ENCODE measurements at places on chromosomes 5 and 9.

DNA sequence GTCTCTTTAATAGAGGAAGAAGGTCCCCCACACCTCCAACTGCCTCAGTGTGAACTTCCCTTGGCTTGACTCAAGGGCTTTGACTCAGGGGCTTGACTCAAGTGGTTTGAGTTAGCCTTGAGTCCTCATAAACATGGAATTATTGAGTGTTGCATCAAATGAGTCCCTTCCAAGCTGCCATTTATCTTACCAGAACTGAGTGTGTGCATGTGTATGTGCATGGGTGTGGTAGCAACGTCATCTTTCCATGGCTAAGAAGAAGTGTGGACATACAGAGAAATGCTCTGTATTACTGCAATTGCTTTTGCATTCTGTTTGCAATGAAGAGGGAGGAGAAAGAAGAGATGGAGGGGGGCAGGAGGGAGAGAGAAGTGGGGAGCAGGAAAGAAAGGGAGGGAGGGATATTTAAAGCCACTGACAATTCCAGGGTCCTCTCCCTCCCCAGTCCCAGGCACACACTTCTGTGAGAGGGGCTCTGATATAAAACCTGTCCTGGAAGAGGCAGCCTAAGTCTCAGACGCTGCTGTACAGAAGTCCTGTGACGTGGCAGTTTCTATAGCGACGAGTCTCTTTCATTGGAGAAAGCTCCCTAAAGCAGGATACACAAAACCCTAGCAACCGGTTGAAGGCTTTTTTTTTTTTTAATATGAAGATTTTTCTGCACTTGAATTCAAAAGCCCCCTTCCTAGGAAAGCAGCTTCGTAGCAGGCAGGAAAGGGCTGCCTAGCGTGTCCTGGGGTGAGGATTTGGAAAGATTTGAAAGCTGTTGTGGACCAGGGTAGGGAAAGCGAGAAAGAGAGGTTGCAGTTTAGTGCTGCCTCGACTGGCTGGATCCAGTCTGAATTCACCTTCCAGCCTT lies 93.3 kb upstream of the MAP1B start:
- DNase-seq = no peak

DNA sequence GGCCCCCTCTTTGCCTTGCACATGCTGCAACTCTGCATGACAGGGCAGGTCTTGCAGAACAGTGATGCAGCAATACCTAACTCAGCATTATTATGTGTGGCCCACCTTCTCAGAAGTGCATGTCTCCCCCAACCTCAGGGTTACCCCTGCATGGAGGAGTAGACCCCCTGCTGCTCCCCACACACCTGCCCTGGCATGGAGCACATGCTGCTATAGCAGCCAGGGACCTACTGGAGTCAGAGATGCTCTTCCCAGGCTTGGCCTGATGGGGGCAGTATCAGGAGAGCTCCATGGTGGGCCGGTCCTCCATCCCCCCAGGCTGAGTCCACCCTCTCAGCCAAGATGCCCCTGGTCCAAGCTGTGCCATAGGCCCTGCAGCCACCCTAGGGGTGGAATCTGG lies 13.2 kb upstream of the BOD1 start:
- DNase-seq = no peak

DNA sequence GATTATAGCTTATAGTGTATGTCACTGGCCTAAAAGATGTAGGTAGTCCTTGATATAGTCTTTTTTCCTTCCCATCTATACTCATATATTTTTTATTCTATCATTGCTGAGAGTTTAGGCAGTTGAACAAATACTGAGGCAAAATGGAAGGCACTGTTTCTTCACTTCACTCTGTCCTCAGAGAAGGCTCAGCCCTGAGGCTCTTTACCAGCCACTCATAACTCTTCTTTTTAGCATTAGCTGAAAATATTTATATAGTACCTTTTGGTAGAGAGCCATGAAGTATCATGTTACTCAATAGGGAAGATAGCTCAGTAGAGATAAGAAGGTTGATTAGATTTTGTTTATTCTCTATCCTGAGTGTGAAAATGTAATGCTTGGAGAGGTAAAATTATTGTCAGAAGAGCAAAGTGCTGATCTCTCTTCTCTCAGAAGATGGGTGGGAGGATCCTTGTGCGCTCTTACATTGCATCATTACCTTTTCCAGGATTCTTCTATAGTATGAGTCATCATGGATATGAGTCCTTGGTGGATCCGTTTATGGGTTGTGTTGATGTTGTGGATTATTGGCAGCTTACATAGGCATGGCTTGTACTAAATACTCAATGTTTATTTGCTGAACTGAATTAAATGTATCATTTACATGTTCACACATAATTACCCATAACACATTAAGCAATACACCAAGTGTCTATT lies 88.1 kb downstream of the ANXA1 start:
- DNase-seq = no peak

DNA sequence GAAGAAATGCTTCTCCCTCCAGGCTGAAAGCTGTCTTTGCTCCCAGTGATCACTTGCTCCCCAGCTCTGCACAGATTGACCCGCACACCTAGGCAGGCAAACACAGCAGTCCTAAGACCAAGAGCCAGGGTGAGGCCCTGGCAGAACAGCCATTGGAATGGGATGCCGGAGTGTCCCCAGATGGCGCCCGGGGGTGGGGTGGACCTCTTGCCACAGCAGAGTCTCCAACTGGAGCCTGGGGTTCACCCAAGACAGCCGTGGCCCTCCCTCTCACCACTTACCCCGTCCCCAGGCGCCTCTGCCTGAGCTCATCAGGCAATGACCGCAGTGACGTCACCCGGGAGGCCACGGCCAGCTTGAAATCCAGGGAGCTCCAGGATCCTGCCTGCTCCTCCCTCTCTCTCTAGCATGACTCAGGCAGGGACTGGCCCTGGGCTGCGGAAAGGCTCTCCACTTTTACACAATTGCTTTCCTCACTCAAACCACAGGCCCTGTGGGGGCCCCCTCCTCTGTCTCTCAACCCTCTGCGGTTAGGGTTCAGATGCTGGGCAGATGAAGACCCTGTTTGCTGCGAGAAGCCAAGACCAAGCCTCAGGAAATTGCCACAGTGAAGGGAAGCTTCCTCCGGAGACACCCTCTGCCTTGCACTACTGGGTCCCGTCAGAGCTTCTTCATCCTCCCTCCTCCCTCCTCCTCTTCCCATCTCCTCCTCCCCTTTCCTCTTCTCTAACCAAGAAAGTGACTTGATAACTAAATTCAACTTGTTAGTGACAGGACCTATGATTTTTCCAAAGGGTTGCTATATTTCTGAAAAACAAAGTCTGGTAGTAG lies 24.3 kb upstream of the PTGES start:
- no peak for DNase-seq

GRCh38 chr5:155871623-155872022 lies 455.3 kb upstream of the SGCD start:
- no peak for DNase-seq

DNA sequence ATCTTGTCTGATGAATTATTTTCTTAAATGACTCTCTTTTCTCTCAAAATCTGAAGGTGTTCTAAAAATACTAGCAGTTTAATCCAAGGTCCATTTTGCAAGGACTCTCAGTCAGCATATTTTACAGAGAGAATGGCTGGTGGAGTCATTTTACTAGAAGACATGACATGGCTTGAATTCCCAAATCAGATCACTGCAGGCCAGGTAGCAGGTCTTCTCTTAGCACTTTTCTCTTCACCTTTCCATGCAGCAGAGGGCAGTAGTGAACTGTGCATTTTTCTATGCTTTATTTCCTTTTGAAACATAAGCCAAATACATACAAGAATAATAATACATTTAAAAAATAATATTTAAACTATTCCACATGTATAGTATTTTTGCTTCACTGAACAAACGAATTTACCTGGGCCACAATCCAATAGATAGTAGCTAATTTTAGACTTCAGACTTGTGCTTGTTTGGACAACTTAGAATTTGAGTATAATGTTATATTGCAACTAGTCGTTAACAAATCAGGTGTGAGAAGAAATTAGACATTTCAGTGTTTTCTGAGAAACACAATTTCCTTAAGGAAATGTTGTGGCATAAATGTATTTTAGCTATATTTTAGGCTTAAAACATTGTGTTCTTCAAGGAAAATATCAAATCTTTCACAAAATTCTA lies 289.4 kb upstream of the DAB2 start:
- peak; percentile 34 for DNase-seq

GRCh38 chr5:17123010-17123409 lies 94.4 kb upstream of the BASP1 start:
- DNase-seq = no peak

DNA sequence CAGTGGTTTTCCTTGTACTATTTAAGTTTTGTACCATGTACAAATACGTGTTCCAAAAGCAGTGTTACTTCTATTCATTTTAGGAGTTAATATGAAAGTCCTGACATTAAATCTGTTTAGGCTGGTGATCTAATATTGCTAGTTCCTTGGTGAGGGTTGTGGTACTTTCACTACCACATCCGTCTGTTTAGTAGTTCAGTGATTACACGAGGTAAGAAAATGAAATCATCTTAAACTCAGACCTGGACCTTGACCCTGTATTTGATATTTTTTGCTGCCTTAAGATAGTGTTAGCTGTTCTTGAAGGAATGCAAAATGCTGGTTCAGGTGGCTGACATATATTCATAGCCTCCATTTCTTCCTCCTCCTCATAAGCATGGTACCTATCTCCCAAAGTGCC lies 50.3 kb downstream of the MTAP start:
- no peak for DNase-seq

- no peak for DNase-seq
Measured at GRCh38 chr5:125536095-125536494, 789.7 kb upstream of the ZNF608 start.

DNA sequence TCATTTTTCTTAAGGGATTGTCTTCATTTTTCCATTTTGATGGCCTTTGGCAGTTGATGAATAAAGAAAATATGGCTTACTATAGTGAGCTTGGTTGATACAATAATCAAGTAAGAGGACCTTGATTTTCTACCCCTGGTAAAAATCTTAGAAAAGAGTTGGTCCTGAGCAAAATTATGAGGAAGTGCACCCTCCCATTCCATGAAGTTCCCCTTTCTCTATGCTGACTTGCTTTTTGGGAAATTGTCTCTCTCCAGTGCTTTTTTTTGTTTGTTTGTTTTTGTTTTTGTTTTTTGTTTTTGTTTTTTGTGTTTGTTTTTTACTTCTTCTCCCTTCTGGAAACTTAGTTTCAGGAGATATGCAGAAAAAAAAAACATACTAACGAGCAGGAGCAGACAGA lies 449.2 kb upstream of the ACTBL2 start:
- DNase-seq = no peak

DNA sequence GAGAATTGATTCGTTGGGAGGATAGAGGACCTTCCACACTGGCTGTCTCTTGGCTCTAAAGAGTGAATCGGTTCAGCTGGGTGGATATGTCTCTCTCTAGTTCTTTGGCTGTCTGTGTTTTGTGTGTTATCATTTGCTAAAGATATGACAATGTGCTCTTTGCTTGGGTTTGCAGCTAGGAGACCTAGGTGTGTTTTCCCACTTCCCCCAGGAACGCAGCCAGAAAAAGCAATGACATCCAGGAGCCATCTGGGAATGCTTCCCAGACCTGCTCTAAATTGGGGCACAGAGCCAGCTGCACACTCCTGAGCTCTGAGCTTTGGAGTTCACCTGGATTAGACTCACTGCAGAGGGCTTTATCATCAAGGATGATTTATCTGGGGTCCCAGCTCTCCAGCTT lies 12.8 kb upstream of the PDZD2 start:
- no peak for DNase-seq

DNA sequence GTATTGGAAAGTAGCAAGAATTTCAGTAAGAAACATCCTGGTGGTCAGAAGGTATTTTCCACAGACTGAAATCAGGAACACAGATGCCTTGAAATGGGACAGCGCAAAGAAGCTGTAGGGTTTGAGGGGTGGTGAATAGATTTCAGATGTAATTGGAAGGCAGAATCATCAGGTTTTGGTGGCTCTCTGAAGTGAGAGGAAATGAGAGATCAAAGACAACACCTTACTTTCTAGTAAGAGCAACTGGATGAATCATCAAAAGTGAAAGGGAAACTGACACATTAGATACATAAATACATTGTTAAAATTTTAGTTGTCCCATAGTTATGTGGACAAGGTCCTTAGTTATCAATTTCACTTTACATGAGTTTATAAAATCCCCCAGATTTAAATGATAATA lies 188.2 kb upstream of the SLC27A6 start:
- no peak for DNase-seq

DNA sequence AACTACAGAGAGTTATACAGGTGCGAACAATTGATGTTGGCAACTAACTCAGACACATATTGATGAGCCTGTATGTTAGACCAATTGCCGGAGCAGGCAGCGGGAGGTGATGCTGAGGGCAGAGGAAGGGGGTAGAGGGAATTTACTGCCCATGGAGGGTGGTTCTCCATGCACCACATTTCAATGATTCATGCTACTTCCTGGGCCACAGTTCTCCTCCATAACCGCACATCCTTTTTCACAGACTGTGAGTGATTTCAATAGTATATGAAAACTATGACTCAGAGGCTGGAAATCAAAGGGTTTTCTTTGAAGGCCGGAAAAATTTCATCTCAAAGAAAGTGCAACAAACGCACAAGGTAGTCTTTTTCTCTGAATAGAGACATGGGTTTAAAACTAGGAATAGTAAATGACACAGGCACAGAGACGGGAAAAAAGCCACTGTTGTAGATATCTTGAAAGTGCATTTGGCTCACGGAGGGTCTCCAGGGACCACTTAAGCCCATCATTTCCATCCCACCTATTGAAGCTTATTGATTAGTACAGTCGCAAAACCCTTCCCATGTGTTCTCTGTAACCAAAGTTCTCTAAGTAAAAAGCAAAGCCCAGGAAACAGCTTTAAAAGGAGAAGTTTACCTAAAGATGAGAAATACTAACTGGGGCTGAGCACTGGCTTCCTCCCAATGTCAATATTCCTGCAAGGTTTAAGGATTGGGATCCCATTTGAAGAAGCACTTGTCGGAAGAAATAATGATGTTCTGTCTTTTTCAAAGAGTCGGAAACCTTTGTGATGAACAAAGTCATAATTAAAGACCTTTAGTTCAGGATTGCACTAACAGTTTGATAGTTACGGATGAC lies 28.0 kb upstream of the ADAM19 start:
- DNase-seq = no peak

DNA sequence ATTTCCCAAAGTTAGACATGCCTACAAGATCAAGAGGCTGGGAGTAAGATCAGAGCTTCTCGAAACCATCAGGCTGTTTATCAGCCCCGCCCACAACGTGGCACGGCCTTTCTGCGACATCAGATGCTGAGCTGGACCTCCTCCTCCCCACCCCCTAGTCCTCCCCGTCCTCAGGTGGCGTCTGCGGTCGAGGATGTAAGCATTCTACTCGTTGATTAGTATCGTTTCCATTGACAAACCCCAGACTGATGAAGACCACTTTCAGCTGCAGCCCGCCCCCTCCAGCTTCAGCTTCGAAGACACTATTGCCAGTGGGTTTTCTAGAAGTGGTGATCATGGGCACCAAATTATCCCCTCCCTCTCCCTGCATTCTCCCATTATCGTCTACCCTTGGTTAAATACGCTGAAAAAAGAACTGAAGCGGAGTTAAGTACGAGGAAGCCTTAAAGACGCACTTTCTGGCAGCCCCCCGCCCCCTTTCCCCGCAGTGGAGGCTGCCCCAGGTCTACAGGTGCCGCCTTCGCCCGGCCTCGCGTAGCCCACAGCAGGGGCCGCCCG lies 1.1 kb downstream of the PPIC start:
- no peak for DNase-seq
